ENCODE measurements at places on chromosomes 16 and 17. TPM values are rescaled to one million over a fixed set of nuclear protein-coding genes. Genes with fewer than 3 reads are reported as not detected.

The CCDC78 gene
- 2.2 TPM for total RNA-seq

The CPHXL2 gene
- not detected for total RNA-seq

The PTX4 gene
- total RNA-seq: not detected

The KRT33A gene
- not detected for total RNA-seq

The TNFRSF13B gene
- 0.24 TPM for total RNA-seq

The KATNIP gene
- total RNA-seq: 16.9 TPM

The TMEM235 gene
- total RNA-seq: not detected

The ZG16 gene
- not detected for total RNA-seq

The KRTAP4-3 gene
- not detected for total RNA-seq

The TEKT1 gene
- total RNA-seq: not detected

The RANBP10 gene
- 3.2 TPM for total RNA-seq

The MPO gene
- not detected for total RNA-seq

The CHRNE gene
- total RNA-seq: 0.64 TPM

The BAIAP3 gene
- total RNA-seq: 0.24 TPM

The TERB1 gene
- total RNA-seq: 0.21 TPM

The SLC47A2 gene
- total RNA-seq: under 0.01 TPM

The NUDT7 gene
- 2.6 TPM for total RNA-seq

The NPIPA8 gene
- total RNA-seq: 0.48 TPM

The NAGS gene
- 31.1 TPM for total RNA-seq

The CDRT15L2 gene
- total RNA-seq: not detected

The TPSB2 gene
- not detected for total RNA-seq

The CA5A gene
- not detected for total RNA-seq

The TNRC6C gene
- total RNA-seq: 0.24 TPM
